ENCODE measurements at places on chromosomes 11 and 22. TPM values are rescaled to one million over a fixed set of nuclear protein-coding genes. Genes with fewer than 3 reads are reported as not detected.

DNA sequence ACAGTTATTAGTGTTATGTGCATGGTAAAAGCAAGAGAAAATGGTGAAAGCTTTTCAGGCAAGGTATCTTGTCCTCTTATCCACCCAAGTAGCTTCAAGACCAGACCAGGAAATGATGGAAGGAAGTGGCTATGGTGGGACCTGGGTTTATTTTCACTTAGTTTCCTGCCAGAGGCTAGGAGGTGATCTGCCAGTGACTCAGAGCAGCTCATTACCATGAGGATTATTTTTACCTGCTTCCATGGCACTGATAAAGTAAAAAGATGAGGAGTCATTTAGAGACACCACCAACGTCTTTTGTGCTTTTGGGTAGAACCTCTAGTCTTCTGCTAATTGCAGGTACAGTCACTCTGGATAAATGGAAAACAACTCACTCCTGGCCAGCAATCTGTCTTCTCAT lies 339.9 kb upstream of the KIRREL3 start:
- DNase-seq: no peak

TP53I11 gene
- 68.5 TPM for polyA plus RNA-seq

GLYAT gene
- polyA plus RNA-seq: not detected

DNA sequence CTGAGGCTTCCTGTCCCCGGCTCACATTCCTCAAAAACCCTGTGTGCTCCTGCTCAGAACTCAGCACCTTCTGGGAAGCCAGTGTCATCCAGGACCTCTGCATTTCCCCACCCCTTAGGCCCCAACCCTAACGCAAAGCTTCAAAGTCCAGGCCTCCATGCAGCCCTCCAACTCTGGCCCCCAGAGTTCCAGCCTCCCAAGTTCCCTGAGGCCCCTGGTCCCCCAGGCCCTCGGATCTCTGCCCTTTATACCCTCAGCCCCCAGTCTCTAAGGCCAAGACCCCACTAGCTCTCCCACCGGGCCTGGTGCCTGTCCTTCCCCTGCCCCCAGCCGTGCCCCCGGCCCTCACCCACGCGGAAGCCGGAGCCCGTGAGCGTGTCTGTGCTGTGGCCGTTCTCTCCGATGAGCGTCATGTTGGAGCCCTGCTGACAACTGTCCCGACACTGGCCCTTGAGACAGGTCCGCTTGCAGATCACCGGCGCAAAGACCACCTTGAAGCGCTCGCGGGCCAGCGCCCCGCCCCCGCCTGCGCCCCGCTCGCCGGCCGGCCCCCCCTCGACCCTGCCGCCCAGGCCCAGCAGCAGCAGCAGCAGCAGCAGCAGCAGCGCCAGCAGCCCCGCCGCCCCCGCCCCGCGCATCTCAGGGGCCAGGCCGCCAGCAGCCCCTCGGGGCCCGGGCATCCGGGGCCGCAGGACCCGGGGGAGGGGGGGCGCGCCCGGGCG lies 718 bp downstream of the LTBP3 start:
- DNase-seq: no peak
